ENCODE measurements at places on chromosomes 11 and 22.
A peak's percentile ranks its signal among the peaks of the same experiment; 100 is the strongest.

GRCh38 chr11:119899997-119900396 is 171.0 kb upstream of the NECTIN1 start:
- DNase-seq, result no peak

- DNase-seq, result peak; percentile 61
Observed at GRCh38 chr22:25362215-25362882, 142.9 kb downstream of the CRYBB2 start.

DNA sequence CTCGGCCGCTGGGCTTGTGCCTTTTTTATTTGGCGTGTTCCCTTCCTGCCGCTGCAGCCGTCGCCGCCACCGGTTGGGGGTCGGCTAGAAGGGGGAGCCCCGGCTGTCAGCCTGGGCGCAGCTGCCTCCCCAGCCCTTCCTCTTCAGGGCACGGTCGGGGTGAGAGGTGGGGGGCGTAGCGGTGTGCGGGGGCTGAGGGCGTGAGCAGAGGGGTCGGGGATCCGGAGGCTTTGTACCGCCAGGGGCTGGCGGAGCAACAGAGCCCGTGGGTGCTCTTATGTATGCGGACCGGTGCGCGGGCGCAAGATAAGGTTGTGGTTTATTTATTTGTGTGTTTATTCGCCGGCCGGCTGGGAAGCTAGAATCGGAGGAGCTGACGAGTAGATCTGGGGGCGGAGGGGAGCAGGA is 477 bp downstream of the ZBTB16 start:
- peak; percentile 8 for DNase-seq

GRCh38 chr11:27882066-27882697 is 181.9 kb upstream of the BDNF start:
- DNase-seq, result peak; percentile 36

DNA sequence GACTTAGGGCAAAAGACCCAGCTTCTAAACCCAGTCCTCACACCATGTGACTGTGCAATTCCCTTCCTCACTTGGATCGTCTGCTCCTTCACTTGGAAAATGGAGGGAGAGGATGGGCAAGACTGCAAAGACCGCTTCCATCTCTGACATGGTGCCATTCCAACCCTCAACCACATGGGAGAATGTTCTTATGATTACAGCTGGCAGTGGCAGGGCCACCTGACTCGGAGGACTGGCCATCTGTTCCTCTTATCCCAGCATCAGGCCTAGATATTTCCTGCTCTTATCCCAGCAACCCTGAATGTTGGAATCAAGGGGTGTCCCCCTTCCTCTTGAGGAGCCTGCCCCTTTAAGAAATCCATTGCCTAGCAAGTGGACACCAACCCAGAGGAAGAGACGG is 15.4 kb downstream of the DSCAML1 start:
- no peak for DNase-seq

DNA sequence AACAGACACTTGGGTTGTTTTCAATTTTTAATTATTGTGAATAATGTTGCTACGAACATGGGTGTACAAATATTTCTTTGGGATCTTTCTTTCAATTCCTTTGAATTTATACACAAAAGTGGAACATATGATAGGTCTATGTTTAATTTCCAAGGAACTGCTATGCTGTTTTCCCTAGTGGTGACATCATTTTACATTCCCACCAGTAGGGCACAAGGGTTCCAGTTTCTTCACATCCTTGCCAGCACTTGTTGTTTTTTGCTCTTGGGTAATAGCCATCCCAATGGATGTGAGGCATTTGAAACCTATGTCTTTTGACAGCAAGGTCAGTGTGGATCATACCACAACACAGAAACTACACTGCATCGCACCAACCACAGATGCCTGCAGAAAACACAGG is 41.8 kb upstream of the SCN3B start:
- peak; percentile 3 for DNase-seq

DNA sequence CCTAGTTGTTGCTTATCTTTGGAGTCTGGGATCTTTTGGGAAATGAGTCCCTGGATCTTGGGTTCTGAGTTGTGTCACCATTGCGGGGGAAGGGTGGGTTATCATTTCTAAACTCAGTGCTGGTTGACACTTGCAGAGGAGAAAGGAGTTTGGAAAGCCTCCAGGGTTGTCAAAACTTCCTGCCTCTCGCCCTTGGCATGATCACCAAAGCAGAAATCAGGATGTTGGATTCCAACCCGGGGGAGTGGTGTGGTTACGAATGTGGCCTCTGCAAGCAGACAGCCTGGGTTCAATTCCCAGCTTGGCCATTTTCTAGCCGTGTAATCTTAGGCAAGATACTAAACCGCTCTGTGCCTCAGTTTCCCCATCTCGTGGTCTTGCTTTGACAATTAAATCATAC is 24.3 kb downstream of the CD6 start:
- no peak for DNase-seq

DNA sequence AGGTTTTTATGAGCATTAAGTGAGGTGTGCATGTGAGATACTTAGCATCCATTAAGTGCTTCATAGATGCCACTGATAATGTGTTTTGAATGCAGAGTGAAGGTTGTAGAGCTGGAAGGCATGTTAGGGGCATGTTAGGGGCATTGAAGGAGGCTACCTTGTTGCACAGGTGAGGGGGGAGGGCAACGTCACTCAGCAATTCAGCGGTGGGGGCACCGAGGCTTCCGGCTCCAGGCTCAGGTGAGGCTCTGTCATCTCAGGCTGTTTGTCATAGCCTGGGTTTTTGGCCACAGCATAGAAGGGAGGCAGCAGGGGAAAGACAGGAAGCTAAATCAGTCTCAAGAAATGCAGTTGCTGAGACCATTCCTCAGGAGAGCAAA is 299.0 kb downstream of the NTM start:
- no peak for DNase-seq

DNA sequence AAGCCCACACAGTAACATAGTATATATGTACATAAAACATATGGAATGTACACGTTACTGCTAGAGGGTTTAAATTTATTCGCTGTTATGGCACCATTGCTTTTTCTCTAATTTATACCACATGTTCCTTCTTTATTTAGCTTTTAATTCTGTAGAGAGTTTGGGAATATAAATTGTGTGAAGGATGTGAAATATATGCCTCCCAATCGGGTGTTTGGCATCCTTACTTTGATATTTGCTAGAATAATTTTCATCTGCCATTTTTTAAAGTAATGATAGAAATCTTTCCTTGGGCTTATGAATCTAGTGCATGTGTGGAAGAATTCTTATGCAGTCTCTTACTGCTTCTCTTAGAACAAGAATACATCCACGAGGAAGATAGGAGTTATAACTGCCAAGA is 509.8 kb upstream of the RAG2 start:
- DNase-seq, result no peak

GRCh38 chr22:26606611-26607010 is 11.2 kb downstream of the CRYBB1 start:
- DNase-seq, result peak; percentile 88

DNA sequence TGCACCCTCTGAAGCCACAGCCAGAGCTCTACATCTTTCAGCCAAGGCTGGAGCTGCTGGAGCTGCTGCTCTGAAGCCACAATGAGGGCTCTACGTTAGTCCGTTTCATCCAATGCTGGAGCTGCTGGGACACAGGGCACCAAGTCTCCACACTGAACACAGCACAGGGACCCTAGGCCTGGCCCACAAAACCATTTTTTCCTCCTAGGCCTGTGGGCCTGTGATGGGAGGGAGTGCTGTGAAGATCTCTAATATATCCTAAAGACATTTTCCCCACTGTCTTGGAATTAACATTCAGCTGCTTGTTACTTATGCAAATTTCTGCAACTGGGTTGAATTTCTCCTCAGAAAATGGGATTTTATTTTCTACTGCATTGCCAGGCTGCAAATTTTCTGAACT is 441.4 kb upstream of the FAT3 start:
- DNase-seq, result no peak

DNA sequence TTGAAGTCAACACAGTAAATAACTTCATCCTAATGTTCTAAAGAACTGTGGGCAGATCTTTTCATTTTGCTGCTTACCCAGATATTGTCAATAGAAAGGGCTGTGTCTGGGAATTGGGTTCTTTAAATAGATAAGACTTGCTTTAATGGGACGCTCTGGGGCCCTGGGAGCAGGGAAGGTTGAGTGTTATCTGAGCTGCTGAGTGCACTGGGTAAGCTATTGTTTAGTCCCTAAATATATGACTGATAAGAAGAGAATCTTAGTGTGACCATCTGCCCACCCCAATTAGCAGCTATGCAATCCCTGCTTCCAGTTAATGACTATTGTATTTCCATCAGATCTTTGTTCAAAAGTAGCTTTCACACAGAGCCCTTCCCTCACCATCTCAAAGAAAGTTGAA is 44.4 kb downstream of the ARHGAP42 start:
- DNase-seq, result no peak

- DNase-seq, result no peak
Observed at GRCh38 chr11:131063638-131064037, 147.4 kb upstream of the SNX19 start.

GRCh38 chr22:36613958-36614357 is 85.0 kb upstream of the EIF3D start:
- no peak for DNase-seq

DNA sequence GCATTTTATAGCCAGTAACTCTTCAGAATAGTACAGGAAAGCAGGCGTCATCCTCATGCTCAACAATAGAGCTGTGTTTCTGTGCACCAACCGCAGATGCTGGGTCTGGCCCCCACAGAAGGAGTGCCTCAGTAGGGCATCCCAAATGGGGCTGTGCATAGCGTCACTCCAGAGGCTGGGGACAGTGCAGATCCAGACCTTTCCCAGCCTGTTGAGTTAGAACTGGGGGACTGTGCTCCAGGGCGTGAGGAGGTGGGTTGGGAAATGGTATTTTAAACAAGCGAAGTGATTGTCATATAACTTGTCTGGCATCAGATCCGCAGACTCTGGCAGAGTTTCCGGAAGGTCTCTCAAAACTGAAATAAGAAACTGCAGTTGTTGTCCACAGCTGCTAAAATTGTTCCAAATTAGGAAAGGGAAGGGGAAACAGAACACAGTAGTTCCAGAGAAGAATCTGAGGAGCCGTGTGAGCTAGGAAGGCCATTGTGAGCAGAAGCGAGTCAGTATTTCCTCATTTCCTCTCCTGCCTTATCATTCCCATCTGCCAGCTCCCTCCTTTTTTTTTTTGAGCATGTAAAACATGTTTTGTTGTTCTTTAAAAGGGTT is 52.2 kb downstream of the JAM3 start:
- peak; percentile 56 for DNase-seq

DNA sequence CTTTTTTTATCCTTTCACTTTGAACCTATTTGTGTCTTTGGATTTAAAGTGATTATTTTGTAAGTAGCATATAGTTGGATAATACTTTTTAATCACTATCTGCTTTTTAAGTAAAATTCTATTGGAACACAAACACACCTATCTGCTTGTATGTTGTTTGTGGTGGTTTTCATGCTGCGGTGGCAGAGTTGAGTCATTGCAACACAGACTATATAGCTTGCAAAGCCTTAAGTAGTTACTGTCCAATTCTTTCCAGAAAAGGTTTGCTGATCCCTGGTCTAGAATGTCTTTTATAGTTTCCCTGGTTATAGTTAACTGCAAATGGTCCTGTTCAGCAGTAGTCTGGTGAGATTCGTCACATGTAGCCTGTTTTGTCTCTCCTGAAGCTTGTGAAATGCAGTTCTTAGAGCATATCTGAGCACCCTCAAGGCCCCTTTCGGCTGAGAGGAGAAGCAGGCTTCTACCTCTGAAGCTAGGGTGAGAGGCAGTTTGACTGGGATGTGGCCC is 21.5 kb downstream of the SHANK3 start:
- peak; percentile 23 for DNase-seq

GRCh38 chr11:86160541-86161149 is 83.9 kb upstream of the EED start:
- DNase-seq, result peak; percentile 79

DNA sequence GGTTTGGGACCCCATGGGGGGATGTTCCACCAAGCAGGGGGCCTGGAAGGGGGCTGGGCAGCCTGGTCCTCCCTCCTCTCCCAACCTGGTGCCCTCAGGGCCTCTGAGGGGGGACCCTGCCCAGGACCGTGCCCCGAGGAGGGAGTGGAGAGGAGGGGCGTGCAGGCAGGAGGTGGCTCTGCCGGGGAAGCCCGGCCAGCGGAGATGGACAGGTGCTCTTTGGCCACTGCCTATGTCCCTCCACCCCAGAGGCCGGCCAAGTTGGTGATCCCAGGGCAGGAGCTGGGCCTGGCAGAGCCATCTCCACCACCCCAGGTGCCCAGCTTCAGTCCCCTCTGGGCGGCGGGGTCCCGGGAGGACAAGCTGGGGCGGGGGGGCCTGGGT is 2.4 kb downstream of the MUC2 start:
- DNase-seq, result no peak

- no peak for DNase-seq
Observed at GRCh38 chr11:72716788-72717435, 35.3 kb downstream of the ARAP1 start.

GRCh38 chr22:21047730-21048129 is 2.0 kb downstream of the LRRC74B start:
- DNase-seq, result no peak

- DNase-seq, result no peak
Observed at GRCh38 chr22:45007391-45008185, 2.2 kb downstream of the PHF21B start.

DNA sequence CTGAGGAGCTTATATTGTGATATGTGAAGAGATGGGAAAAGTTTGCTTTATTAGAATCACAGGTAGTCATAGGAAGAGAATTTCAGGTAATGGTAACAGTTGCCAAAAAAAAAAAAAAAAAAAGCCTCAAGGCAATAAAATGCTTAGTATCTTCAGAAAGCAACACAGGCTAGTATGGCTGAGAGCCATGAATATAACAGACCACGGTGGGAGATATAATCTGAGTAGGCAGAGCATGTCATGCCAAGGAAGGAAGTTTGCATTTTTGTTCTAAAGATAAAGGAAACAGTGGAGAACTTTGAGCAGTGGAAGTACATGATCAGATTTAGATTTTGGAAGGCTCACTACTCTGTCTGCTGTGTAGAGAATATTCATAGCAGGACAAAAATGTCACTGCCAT is 211.4 kb downstream of the ETS1 start:
- DNase-seq, result no peak

DNA sequence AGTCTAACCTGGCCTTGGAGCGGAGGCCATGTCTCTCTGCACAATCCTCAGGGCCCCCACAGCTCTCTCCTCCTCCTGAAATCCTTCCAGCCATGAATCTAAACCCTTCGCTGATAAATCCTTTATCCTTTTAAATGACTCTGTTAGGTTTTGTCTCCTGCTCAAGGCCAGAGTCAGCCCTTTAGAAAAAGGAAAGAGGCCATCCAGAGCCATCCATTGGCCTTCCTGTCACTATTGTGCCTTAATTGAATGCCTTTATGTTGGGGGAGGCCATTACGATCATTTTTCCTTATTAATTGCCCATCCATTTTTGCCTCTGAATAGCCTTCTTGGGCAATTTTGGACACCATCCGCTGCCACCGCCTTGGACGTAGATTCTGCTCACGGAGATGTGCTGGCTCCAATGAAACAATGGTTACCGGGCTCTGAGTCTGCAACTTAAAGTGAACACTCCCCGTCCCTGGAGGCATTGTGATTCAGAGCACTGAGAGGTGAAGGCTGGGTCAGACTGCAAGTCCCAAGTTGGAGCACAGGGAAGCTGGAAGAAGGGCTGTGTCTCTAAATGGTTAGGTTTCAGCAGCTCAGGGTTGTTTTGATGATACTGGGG is 213.0 kb upstream of the E2F8 start:
- DNase-seq, result peak; percentile 36

- DNase-seq, result no peak
Observed at GRCh38 chr22:42347281-42347824, 76.9 kb upstream of the TCF20 start.

GRCh38 chr11:70887542-70887827 is 364.9 kb downstream of the SHANK2 start:
- no peak for DNase-seq

GRCh38 chr11:35305670-35306382 is 113.5 kb downstream of the SLC1A2 start:
- peak; percentile 45 for DNase-seq

- DNase-seq, result no peak
Observed at GRCh38 chr11:12762278-12762677, 88.1 kb downstream of the TEAD1 start.
